NCI-H1436 treated with DMSO at 0.1 percent for 48 hours (cell line): ENCODE measurements at places on chromosomes 4 and X.

GRCh38 chrX:68086709-68087108, 346.6 kb downstream of the OPHN1 start:
- no peak for DNase-seq

DNA sequence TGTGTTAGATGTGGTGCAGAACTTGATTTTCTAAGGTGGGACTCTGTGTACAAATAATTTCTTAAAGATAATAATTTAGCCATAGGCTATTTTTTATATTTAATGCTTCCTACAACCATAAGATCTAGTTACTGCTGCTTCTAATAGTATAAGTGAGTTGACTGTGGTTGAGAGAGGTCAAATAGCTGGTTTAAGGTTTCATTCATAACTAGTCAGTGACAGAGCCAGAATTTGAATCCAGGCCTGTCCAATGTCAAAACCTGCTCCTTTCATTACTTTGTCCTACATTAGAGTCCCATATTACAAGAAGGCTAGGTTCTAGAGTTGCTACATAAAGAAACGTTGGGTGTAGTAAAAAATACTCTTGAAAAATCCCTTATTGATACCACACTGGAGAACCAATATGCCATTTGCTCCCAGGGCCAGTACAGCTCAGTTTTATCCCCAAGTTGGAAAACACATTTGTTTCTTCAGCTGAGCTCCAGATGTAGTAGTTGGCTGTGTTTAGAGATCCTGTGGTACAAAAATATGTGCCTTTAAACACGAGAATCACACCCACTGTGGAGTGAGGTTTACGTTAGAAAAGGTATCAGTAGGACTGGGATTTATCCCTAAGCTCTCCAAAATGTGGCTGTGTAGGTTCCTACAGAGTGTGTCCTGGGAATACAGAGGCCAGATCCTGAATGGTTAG, 84.3 kb downstream of the REPS2 start:
- DNase-seq, result no peak

DNA sequence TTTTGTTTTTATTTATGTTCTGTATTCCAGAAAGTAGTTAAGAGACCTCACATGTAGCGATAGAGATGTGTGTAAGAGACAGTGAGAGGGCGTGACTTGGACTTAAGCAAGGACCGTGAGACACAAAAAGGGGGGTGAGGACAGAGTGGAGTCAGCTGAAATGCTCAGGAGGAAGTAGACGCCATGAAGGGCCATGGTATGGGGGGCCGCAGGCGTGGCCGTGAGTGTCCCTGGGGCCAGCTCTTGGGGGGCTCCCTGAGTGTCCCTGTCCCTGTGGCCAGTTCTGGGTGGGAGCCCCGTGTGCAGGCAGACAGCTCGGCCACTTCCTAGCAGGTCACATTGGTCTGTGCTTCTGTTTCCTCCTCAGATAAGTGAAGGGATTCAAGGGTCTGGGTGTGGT, 23.0 kb upstream of the MSANTD1 start:
- no peak for DNase-seq

DNA sequence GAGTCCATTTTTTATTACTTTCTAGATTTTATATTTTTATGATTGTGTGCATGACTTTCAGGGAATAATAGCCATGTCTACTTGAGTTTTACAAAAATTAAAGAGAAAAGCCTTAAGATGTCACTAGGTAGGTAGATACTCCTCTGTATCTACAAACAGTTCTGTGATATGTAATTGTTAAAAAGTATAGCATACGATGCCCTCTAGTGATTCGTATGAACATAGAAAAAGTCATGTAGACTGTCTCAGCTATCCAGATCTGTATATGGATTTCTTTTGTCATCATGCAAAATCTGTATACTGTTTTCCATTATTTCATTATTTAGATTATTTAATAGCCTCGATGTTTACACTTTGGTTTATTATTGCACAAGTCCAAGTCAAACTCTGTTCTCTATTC, 856.6 kb downstream of the CENPC start:
- no peak for DNase-seq

- no peak for DNase-seq
Measured at GRCh38 chr4:156931267-156931666, 40.3 kb downstream of the PDGFC start.

DNA sequence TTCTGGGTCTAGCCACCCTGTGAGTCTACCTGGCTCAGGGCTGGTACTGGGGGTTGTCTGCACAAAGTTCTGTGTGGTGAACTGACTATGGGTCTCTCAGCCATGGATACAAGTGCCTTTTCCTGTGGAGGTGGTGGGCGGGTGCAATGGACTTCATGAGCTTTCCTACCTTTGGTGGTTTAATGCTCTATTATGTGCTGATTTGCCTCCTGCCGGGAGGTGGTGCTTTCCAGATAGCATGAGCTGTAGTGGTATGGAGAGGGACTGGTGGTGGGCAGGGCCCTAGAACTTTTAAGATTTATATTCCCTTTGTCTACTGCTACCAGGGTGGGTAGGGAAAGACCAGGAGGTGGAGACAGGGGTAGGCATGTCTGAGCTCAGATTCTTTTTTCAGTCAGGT, 48.0 kb downstream of the PBDC1 start:
- DNase-seq, result no peak

DNA sequence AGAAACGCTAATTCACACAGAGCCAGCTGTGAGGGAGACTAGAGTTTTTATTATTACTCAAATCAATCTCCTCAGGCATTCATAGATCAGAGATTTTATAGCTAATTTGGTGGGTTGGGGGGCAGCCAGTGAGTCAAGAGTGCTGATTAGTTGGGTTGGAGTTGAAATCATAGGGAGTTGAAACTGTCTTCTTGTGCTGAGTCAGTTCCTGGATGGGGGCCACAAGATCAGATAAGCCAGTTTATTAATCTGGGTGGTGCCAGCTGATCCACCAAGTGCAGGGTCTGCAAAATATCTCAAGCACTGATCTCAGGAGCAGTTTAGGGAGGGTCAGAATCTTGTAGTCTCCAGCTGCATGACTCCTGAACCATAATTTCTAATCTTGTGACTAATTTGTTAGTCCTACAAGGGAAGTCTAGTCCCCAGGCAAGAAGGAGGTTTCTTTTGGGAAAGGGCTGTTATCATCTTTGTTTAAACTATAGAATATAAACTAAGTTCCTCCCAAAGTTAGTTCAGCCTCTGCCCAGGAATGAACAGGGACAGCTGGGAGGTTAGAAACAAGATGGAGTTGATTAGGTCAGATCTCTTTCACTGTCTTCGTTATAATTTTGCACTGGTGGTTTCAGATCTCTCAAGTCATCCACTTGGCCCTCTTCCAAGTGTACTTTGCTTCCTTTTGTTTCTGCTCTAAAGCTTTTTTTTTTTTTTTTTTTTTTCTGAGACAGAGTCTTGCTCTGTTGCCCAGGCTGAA, 5.4 kb upstream of the NAA11 start:
- DNase-seq, result no peak

DNA sequence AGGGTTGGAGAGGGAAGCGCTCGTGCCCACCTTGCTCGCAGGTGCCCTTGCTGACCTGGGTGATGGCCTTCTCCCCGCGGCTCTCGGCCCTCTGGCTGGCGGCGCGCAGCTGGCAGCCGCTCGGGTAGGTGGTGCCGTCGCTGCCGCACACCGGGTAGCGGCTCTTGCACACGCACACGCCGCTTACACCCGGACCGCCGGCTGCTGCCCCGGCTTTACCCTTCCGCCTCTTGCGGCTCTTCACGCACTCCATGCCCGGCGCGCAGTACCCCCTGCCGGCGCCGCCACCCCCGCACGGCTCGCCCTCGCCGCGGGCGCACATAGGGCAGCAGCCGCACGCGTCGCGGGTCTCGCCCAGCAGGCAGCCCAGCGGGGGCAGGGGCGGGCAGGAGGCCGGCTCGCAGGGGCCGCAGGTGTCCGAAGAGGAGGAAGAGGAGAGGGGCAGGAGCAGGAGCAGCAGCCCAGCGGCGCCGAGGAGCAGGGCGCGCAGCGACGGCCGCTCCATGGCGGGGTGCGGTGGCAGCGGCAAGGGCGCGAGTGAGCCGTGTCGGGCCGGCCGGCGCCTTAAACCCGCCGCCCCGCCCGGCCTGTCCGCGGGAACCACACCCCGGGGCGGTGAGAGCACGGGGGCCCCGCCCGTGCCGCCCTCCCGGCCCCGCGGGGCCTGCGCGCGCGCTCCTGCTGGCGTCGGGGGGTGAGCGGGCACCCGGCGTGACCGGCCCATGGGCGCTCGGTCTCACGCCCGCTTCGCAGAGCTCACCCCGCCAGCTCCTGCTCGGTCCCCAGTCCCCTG, at the start of gene IGFBP7:
TSS of gene IGFBP7 (minus strand) at position 539 of the 793 bp plus-strand sequence. CDS start at position 505, 34 bp downstream.
- no peak for DNase-seq

- DNase-seq, result no peak
Measured at GRCh38 chr4:78749972-78750727, 26.0 kb upstream of the BMP2K start.

DNA sequence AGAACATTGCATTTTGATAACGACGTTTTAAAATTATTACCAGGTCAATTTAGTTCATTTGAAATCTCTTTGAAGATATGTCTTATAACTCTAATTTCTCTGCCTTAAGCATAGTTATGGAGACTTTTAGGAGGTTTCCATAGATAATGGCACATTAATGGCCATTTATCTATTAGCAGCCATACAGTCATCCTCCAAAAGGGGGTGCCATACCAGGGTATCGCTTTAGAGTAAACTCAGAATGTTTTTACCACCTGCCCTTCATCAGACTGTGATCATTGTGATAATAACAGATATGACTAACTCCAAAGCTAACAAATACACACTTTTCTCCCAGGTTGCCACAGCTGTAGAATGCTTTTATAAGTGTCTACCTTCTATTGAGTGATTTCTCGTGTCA, 461.5 kb downstream of the FSTL5 start:
- DNase-seq, result no peak

- no peak for DNase-seq
Measured at GRCh38 chr4:118287711-118288451, 64.9 kb downstream of the PRSS12 start.

DNA sequence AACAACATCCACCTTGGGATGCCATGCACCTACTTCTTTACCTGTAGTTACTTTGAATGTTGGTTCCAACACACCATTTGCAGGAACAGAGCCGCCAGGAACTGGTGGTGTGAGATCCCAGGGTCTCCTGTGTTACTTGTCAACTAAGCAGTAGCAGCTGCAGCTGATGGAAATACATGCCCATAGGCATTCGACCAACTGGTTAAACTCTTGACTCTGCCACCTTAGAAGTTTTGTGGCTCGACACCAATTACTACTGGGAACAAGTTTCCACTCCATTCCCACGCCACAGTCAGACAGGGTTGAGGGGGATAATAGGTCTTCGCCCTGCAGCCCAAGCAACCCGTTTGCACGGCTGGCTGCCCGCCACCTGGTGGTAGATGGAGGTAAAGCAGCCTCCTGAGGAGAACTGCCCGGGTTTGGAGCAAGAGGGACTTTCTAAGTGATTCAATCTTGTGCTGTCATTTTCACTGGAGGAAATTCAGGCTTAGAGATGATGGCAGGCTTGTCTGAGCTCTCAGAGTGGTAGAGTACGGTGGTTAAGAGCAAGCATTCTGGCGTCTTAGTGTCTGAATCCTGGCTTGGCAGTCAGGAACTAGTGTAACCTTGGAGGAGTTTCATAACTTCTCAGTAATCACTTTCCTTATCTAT, 119.1 kb upstream of the TRIM2 start:
- no peak for DNase-seq

DNA sequence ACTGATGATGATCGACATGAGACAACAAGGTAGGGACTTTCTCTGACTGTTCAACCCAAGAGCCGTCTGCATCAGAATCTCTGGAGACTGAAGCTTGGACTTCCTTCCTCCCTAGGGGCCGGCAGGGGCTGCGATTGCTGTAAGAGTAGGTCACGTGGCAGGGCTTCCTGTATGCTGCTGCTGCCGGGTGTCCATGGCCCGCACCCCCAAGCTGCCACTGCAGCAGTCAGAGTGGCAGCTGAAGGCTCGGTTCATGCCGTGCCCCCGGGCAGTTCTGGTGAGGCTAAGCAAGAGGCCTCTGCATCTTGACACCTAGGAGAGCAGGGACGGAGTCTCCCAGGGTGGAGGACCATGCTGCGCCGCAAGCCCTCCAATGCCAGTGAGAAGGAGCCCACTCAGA, at the start of gene SASH3:
TSS of gene SASH3 (plus strand) at position 203 of the 400 bp plus-strand sequence. CDS start at position 352, 149 bp downstream.
- no peak for DNase-seq

- no peak for DNase-seq
Measured at GRCh38 chr4:74578329-74578728, 133.4 kb downstream of the AREG start.

DNA sequence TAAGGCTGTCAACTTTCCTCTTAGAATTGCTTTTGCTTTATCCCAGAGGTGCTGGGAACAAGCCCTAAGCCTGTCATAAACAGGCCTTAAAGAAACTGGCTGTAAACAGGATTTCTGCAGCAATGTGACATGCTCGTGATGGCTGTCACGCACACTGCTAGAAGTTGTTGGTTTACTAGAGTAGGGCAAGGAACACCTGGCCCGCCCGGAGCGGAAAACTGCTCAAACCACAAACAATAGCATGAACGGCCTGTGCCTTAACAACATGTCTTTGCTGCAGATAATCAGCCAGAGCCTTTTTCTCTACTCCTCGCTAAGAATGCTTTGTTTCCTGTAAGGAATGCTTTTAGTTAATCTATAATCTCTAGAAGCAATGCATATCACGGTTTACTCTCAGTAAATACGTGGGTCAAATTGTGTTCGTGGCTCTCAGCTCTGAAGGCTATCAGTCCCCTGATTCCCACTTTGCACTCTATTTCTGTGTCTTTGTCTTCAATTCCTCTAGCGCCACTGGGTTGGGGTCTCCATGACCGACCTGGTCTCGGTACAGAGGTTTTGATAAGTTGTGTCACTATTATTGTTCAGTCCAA, 318.3 kb downstream of the GLUD2 start:
- no peak for DNase-seq

- no peak for DNase-seq
Measured at GRCh38 chrX:56462389-56462788, 101.0 kb upstream of the UBQLN2 start.

- no peak for DNase-seq
Measured at GRCh38 chr4:155604718-155605626, 61.7 kb upstream of the GUCY1A1 start.

DNA sequence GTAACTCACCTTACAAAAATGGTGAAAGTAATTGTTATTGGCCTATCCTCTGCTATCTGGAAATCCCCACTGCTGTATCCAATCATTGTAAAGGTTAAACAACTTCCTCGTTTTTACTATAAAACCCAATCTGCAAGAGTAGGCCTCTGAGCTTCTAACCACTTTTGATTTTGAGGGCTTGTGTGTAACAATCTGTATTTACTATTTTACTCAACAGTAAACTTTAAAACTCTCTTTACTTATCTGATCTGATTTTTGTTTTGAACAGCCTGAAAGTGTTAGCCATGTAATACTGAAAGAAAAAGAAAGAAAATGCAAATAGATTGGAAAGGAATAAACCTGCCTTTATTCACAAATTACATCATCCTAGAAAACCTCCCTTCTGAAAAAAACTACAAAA, 63.1 kb downstream of the SLC10A7 start:
- no peak for DNase-seq

DNA sequence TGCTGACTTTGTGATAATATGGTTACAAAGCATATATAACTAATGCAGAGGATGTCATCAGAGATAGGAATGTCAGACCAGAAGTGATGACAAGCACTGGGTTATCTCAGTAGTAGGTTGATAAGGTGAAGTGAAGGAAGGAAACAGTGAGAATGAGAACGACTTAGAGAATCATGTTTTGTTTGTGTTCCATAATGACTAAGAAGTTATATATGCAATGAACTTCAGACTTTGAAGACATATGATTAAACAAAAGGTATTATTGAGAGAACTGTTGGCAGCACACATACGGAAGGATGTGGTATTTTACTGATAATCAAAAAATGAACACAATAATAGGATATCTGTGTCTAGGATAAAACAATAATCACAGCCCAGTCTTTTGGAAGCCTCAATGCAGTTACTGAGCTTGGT, 18.3 kb upstream of the HHIP start:
- no peak for DNase-seq

GRCh38 chrX:14013054-14013453, 16.6 kb downstream of the GEMIN8 start:
- DNase-seq, result no peak

GRCh38 chrX:1246816-1247215, 21.8 kb upstream of the CSF2RA start:
- DNase-seq, result no peak
